ENCODE measurements at places on chromosomes 5 and 9.

- no peak for DNase-seq
Measured at GRCh38 chr5:80568251-80568650, 1.8 kb downstream of the ANKRD34B start.

- DNase-seq: no peak
Measured at GRCh38 chr9:37025071-37025822, 8.8 kb downstream of the PAX5 start.

GRCh38 chr9:97384406-97385262 is 27.3 kb upstream of the TDRD7 start:
- DNase-seq: no peak

- DNase-seq: no peak
Measured at GRCh38 chr5:61657686-61658085, 325.6 kb downstream of the ZSWIM6 start.

- no peak for DNase-seq
Measured at GRCh38 chr5:179780362-179780761, 13.4 kb upstream of the LTC4S start.

GRCh38 chr9:117771136-117771535 is 66.9 kb downstream of the TLR4 start:
- no peak for DNase-seq
